ENCODE measurements at places on chromosomes 11 and 22.

- DNase-seq: no peak
Measured at GRCh38 chr11:13669544-13670488, 1.3 kb downstream of the FAR1 start.

DNA sequence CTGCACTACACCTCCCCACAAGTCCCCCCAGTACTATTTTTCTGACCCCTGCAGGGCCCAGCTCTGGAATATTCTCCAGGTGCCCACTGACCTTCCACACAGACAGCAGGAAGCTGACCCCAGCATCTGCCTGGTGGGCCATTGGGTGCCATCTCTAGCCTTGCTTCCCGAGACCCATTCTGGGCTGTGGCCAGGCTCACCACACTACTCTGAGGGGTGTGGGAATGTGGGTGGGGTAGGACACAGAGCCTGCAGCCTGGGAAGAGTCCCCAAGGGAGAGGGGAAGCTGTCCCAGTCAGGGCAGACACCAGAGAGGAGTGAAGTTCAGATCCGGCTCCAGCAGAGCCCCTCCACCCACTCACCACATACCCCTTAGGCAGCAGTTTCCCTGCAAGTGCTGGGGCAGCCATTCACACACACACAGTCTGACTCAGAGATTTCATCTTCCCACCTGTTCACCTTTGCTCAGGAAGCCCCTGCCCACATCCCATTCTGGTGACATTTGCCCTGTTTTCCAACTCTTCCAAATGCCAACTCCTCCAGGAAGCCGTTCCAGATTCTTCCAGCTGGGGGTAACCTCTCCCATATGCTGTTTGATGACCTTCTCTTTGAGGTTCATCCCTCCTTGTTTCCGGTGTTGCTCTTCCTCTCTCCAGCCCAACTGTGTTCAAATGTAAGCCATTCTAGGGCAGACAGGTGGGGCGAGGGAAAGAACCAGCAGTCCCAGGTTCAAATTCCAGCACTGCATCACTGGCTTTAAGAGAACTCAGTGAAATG lies 1.9 kb downstream of the SLCO2B1 start:
- no peak for DNase-seq

- DNase-seq: peak; percentile 94
Measured at GRCh38 chr11:121722431-121723245, 269.9 kb upstream of the SORL1-AS1 start.

- DNase-seq: no peak
Measured at GRCh38 chr22:20218987-20219386, 49.1 kb downstream of the RTN4R start.

DNA sequence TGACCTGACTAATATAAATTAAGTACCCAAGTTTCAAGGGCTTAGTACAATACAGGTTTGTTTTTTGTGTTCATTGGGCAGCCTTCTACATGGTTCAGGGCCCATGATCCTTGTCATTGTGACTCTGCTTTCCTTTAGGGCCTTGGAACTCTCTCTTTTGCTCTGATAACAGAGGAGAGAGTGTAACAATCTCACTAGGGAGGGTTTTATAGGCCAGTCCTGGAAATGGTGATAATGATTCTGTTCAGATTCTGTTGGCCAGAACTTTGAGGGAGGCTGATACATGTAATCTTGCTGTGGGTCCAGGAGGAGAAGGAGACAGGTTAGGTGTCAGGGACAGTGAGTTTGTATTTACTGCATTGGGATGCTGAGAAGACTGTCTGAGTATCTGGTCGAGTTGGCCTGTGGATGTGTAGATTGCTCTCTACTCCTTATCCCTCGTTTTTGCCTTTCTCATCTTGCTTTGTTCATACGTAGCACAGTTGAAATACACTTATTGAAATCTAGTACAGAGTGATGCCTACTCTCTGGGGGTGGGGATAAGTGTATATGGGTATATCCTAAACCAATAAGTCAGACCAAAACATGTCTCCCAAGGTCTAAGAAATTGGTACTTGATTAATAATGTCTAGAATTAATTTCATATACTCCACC lies 37.5 kb upstream of the HEPHL1 start:
- DNase-seq: no peak

DNA sequence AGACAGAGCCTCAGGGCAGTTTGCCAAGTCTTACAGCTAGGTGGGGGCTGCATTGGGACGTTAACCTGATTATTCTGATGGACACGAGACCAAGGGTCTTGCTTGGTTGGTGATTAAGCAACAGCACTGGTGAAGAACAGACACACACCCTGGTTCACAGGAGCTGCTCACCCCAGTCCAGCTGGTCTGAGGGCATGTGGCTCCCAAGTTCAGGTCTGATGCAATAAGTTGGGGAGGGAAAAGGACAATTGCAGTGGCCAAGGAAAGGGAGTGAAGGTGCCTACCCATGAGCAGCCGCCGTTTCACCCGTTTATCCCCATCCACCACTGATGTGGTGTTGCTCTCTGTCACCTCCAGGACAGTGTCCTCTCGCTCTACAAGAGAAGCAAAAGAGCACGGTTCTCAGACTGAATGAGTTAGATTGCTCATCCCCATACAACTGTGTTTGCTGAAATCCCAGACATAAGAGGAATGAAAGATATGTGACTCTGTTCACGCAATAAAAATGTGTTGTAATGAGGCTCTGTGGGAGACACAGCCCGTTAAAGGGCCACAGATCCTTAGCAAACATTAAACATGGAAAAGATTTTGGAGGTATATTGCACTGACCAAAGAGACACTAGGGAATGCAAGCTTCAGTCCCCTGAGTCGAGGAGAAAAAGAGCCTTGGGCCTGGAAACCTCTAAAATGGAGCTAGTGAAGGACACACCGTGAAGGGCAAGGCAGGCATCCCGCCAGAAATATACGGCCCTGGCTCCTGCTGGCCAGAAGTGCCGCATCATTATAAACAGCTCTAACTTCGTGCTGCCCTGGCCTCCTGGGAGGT lies 25.6 kb downstream of the SCUBE2 start:
- DNase-seq: no peak

DNA sequence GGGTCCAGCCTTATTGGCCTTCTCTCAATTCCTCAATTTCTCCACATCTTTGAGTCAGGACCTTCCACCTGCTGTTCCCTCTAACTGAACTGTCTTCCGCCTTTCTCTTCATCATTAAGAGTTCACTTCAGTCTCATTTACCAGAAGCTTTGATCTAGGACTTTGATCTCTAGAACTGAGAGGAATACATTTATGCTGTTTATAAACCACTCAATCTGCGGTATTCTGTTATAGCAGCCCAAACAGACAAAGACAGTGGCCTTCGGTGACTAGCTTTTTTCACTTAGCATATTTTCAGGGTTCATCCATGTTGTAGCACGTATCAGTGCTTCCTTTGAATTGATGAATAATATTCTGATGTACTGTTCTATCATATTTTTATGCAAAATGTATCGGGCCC lies 10.5 kb downstream of the CLPB start:
- no peak for DNase-seq

- no peak for DNase-seq
Measured at GRCh38 chr11:33560729-33561128, 139.9 kb downstream of the C11orf91 start.

DNA sequence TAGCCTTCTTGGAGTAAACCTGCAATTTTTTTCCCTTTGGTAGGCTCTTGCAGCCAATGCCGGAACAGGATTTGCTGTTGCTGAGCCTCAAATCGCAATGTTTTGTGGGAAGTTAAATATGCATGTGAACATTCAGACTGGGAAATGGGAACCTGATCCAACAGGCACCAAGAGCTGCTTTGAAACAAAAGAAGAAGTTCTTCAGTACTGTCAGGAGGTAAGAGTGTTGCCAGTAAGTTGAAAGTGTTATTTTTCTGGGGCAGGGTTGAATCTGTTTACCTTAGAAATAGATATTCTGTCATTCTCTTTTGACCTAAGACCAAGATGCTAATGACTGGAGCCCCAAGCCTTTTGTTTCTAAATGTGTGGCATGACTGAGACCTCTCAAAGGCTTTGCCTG lies 39.7 kb downstream of the APLP2 start:
- DNase-seq: no peak

- no peak for DNase-seq
Measured at GRCh38 chr11:31509051-31509428, 382 bp downstream of the IMMP1L start.

DNA sequence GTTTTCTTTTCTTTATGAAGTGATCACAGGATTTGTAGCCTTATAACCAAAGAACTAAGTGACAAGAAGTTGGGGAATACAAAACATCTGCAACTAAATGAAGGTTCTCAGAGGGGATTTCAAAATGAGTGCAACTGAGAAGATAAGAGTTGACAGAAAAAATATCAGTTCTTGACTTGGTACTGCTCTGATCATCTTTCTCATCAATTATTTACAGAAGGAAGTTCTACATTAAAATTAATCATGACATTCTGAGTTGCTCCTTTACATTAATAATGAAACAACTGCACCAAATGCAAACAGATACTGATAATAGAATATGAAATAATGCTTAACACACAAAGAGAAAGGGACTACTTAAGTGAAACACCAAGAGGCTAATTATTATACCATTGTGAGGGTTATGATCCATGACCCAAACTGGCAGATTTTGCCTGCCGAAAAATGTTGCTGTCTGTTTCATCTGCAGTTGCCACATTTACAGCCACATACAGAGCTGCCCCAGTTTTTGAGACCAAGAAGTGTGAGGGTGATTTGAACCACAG lies 561.9 kb upstream of the ANO5 start:
- no peak for DNase-seq

DNA sequence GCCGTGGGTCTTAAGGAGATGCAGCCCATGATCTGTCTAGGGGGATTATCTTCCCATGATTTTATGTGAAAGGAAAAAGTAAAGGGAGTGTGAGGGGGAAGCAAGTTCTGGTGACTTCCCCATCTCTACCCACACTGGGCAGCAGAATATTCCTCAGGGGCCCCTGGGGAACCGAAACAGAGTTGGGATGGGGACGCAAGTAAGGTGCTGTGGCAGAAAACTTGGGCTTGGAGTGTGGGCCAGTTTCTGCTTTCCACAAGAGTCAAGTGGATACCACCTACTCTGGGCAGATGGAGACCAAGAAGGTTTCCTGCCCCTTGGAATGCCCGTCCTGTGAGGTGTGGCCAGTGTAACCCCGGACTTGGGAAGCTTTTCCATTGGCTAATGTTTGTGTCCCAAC lies 64.4 kb downstream of the SGSM3 start:
- DNase-seq: peak; percentile 50

GRCh38 chr11:11973866-11974265 lies 34.6 kb downstream of the DKK3 start:
- DNase-seq: no peak

DNA sequence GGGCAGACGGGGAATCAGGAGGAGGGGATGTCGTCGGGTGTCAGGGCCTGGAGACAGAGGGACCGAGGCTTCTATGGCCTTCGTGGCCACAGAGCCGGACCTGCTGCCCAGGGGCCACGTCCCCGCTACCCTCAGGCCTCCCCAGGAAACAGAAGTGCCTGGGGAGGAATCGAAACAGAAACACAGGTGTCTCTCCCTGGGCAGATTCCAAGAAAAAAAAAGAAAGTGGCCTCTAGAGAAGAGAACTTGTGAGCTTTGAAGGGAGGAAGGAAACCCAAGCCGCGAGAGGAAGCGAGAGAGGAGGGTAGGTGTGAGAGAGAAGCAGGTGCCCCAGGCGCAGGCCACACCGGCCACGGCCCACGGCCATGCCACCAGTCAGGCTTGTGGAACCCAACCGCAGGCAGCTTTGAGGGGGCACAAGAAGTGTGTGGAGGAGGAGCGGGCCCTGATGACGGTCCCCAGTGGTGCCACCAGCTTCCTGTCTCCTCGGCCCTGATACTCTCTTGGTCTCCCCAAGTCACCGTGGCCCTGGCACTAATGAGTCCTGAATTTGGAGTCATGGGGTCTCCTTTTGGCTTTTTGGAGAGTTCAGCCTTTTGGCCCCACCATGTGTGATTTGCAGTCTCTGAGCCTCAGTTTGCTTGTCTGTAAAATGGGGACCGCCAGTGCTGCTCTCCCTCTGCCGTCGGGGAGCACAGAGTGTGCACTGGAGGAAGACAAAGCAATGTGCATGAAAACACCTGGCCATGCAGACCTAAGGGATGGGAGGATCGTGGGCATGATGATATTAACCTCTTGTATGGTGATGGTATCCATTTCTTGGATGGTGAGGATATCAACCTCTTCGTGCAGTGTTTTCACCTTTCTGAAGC lies 25.2 kb downstream of the LIF start:
- DNase-seq: no peak

- DNase-seq: no peak
Measured at GRCh38 chr11:18624161-18624560, 10.0 kb downstream of the SPTY2D1 start.

GRCh38 chr11:12086271-12087074 lies 23.9 kb upstream of the MICAL2 start:
- DNase-seq: peak; percentile 90

DNA sequence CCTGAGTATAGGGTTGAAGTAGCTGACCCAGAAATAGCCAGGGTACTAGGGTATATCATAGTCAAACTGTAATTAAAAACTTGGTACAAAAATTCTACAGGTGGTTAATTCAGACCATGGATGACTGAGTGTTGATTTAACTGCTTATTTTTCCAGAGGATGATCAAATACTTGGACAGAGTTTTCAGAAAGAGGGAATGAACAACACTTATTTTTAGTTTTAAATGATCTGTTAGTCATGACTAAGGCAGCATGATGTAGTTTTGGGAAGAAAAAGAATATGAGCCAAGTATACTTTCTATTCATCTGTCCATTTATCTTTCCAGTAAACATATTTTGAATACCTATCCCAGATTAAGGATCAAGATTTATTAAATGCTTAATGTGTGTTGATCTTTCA lies 19.8 kb upstream of the CCDC89 start:
- no peak for DNase-seq

- DNase-seq: no peak
Measured at GRCh38 chr11:78127403-78127802, 12.0 kb downstream of the ALG8 start.

- DNase-seq: peak; percentile 75
Measured at GRCh38 chr11:1130276-1131032, 27.3 kb upstream of the MUC5AC start.

- DNase-seq: no peak
Measured at GRCh38 chr22:45278125-45278524, 6.6 kb upstream of the UPK3A start.

- DNase-seq: peak; percentile 73
Measured at GRCh38 chr11:71244116-71244810, 8.1 kb downstream of the SHANK2 start.

- no peak for DNase-seq
Measured at GRCh38 chr11:79425463-79425862, 15.4 kb downstream of the TENM4 start.

- DNase-seq: peak; percentile 70
Measured at GRCh38 chr22:50569041-50569459, 6.3 kb upstream of the SYCE3 start.

DNA sequence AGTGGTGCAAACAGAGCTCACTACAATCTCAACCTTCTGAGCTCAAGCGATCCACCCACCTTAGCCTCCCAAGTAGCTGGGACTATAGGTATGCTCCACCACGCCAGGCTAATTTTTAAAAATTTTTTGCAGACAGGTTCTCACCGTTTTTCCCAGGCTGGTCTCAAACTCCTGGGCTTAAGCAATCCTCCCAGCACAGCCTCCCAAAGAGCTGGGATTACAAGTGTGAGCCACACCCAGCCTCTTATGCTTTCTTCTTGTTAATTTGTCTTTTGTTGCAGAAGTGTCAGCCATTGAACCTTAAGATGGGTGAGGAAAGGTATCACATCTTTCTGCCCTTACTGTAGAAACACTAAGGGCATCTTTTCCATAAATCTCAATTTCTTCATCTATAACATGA lies 34.9 kb downstream of the DENND5A start:
- DNase-seq: no peak
